ENCODE measurements at places on chromosomes 2 and 18. TPM values are rescaled to one million over a fixed set of nuclear protein-coding genes. Genes with fewer than 3 reads are reported as not detected.

GRCh38 chr2:197814526-197814925 lies 10.1 kb downstream of the PLCL1 start:
- no peak for DNase-seq

DNA sequence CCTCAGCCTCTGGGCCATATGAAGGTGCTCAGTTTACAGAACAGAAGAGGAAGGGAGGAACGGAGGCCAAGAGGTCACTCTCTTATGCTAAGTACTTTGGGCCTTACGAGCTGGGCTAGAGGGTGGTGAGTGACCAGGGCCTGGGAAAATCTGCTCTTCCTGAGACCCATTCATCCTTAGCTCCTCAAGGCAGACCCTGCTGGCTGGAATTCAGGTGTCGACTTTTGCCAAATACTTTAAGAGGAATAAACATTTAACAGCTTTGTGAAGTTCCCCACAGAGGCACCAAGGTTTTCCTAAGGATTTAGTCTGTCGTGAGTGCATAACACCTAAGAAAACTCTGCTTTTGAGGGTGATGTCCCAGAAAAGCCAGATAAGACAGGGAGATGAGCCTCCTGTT lies 129.7 kb upstream of the SIX2 start:
- DNase-seq, result no peak

The ANKRD53 gene
- total RNA-seq, result 0.03 TPM

DNA sequence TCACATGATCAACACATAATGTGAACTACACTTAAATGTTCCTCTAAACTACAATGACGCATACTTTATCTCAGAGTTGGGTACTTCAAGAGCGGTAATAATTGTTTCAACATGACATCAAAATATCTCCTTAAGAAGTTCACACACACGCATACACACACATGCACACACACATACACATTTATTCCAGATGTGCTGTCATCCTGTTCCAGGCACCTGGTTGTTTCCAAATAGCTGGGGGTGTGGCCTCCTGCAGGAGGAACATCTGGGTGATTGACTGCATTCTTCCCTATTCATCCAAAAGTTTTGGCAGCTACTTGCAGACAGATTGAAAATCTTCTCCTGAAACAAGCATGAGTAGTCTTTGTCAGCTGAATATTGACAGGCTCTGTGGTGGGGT lies 37.9 kb upstream of the PIK3C3 start:
- no peak for DNase-seq

DNA sequence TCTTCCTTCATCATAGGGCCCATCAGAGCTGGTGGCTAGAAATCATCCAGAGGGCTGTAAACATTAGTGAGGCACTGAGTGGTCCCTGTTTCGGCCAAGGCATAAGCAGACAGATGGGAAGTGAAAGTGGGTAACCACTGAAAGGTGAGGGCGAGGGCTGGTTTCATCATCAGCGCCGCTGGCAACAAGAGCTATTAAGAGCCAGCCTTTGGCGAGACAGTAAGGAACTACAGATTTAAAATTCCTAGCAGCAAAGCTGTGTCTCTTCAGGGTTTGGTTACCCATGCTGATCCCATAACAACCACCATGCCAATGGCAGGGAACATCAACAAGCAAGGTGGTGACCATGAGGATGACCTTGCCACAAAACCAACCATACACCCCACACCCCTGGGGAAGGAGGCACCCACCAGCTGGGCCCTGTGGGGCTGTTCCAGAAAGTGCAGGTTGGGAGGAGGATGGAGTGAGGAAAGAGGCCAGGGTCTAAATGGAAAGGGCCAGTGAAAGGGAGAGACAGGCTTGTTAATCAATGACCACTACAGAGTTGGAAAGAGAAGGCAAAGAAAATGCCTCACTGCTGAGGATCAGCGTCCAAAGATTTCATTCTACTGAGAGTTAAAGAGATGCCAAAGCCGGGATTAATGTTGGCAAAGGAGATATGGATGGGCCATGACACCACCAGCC lies 9.0 kb upstream of the SLC20A1 start:
- no peak for DNase-seq

GRCh38 chr18:75106746-75107145 lies 102.2 kb downstream of the PTGR3 start:
- no peak for DNase-seq

The CLHC1 gene
- 3.8 TPM for total RNA-seq

The DIPK1C gene
- total RNA-seq, result not detected

DNA sequence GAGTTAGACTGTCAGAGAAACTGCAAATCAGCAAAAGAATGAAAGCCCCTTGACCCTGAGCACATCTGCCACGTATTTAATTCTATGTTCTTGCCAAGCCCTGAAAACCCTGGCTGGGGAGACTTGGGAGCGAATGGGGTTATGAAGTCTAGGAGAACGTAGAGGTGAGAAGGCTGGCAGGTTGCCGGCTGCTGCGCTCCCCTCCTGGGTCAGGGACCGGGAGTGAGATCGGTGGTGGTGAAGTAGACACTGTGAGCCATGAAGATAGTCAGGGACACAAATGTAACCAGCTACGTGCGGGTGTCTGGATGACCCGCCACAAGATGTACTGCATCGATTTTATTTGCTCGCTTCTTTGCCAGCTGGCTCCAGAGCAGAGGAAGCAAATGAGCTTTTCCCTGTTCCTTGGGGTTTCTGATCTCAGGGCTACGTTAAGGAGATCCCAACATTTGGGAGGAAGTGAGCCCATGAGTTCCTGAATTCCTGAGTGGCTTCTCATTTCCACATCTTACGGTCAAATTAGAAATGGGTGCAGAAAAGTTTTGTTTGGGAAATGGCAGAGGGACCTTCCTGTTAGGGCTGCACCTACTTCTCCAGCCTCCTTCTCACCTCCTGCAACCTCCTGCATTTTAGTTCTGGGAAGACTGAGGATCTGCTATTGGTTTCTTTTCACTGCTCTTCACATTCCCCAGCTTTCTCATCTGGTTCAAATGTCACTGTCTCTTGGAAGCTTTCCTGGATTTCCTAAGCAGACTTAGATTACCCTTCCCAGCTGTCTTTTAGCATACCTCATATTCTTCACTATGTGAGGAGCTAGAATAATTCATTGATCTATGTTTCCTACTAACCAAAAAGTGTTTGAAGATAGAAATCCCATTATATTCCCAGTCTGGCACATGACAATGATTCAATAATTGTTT lies 360.6 kb downstream of the ZNF521 start:
- peak; percentile 4 for DNase-seq

GRCh38 chr2:100879296-100879695 lies 59.4 kb downstream of the NPAS2 start:
- DNase-seq, result no peak

GRCh38 chr2:187847245-187848208 lies 293.3 kb upstream of the TFPI start:
- no peak for DNase-seq

DNA sequence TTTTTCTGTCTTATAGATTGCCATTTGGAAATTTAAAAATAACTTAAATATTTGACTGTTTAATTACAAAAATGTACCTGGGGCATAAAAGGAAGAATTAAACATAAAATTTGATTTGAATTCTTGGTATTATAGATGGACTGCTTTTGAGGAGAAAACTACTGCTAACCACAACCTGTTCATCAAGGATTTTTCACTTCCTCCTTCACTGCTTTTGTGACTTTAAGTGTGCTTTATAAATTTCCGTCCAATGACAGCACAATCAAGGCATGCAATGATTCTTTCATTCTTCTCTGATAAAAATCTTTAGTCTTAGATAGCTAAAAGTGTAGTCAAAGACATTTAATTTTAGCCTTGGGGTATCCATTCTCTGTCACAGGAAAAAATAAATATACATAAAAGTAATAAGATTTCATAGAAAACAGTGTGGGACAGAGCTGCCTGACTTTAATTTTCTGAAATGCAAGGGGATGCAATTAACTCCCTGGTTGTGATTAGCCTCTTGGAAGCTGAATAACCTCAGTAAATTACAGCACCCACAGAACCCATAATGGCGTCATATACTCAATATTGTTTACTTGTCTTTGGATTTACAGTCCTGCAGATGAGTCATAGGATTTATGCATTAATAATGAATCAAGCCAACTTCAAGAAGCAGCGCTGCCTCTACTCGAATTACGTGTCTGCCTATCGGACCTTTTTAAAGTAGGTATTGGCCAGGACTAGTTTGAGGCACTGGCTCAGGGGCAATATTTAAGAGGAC lies 587.9 kb downstream of the NRXN1 start:
- DNase-seq, result no peak

The CPS1 gene
- 13.8 TPM for total RNA-seq

The NETO1 gene
- not detected for total RNA-seq

- no peak for DNase-seq
Measured at GRCh38 chr2:178114462-178114861, 2.2 kb downstream of the RBM45 start.

The C1QL2 gene
- 0.03 TPM for total RNA-seq

The MTCL1 gene
- 20.5 TPM for total RNA-seq

The CCDC74A gene
- 0.27 TPM for total RNA-seq

The CD28 gene
- total RNA-seq, result not detected

- DNase-seq, result no peak
Measured at GRCh38 chr2:210536973-210537650, 19.3 kb upstream of the CPS1 start.

DNA sequence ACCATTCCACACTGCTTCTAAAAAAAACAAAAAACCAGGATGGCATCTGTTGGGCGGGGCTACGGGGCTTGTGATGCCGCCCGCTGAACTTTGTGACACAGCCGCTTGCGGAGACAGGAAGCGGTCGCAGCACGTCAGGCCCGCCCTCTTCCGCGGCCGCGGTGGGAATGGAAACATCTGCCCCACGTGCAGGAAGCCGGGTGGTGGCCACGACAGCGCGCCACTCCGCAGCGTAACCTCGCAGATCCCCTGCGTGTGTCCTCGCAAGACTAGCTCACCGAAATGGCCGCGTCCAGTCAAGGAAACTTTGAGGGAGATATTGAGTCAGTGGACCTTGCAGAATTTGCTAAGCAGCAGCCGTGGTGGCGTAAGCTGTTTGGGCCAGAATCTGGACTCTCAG lies 168.5 kb downstream of the SUCLG1 start:
- no peak for DNase-seq

GRCh38 chr2:201182650-201183364 lies at the start of gene CASP10:
Gene CASP10, plus strand, starts transcription at chr2:201183141. Its CDS starts 2,637 bp downstream, at chr2:201185778.
- peak; percentile 65 for DNase-seq

- no peak for DNase-seq
Measured at GRCh38 chr18:32730068-32730467, 42.8 kb downstream of the KLHL14 start.

The PLEKHH2 gene
- 0.29 TPM for total RNA-seq

The KIF1A gene
- 0.14 TPM for total RNA-seq

The IGFBP5 gene
- total RNA-seq, result 0.11 TPM

DNA sequence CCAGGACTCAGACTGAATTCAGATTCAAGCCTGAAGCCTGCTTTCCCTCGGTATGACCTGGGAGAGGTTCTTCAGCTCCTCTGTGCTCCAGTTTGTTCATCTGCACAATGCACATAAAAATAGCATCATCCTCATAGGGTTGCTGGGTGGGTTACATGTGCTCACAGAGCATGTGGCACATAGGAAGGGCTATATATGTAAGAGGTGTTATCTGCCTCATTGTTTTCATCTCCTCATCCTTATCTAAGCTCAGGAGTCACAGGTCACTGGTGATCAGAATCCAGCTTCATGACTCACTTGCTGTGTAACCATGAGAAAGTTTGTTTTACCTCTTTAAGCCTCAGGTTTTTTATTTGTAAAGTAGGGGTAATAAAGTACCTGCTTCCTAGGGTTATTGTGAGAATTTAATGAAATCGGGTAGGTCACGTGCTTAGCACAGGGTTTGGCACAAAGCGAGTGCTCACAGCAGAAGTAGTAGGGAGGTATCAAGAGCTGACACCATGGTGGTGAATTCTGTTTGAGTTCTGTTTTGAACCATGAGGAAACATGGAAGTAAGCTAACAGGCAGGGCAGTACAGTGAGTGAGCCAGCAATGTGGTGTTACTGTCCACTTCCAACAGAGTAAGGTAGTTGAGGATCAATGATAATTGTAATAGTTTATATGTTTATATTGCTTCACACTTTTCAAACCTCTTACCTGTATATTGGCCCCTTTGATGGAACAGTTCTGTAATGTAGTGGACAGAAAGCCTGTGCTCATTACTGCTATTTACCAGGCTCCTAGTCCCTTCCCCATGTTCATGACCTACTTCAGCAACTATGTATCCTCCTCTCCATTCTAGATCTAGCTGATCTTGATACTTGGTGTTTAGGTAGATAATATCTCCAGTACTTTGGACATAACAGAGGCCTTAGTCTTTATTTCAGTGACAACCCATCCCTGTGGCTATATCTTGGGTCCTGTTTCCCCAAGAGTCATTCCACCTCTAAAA lies 141.4 kb upstream of the LTBP1 start:
- peak; percentile 15 for DNase-seq

Measured in HT1080 (cell line).